ENCODE measurements at places on chromosomes 1 and 21.

DNA sequence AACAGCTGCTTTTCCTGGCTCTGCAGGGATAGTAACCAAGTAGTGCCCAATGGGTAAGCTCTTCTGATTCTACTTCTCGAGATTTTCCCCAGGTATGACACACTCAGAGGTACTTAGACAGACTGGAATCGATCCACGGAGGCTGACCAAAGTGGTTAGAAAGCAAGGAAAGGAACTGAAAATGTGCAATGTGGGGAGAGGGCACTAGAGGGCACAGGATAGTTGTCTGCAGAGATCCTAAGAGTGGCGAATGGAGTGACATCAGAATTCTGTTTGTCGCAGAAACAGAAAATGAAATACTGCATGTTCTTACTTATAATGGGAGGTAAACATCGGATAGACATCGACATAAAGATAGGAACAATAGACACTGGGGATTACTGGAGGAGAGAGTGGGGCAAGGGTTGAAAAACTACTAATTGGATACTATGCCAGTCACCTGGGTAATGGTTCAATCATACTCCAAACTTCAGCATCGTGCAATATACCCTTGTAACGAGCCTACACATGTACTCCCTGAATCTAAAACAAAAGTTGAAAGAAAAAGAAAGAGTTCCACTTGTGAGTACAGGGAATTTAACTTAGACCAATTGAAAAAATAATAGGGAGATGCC is 23.3 kb downstream of the CYP2J2 start:
- no peak for DNase-seq

- DNase-seq = no peak
These were observed 10.5 kb upstream of the LELP1 start for GRCh38 chr1:153192697-153193096.

DNA sequence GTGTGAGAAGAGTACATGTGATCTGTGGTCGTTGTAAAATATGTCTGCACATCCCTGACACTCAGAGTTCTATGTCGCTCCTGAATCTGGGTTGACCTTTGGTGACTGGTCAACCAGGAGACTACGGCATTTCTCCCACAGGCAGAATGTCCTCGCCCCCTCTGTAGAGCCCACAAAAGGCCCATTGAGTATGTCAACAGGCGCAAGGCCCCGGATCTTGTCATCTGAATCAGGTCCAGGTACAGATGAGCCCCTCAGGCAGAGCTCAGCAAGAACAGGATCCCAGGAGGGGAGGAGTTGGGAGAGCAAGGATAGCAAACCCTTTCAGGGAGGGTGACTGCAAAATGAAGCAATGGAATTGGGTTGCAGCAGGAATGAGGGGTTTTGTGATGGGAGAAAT is 126.5 kb downstream of the MATN1 start:
- DNase-seq = no peak

- DNase-seq = no peak
These were observed 58.5 kb downstream of the KIF26B start for GRCh38 chr1:245213066-245213831.

- no peak for DNase-seq
These were observed 93.4 kb upstream of the DESI2 start for GRCh38 chr1:244559561-244559960.

DNA sequence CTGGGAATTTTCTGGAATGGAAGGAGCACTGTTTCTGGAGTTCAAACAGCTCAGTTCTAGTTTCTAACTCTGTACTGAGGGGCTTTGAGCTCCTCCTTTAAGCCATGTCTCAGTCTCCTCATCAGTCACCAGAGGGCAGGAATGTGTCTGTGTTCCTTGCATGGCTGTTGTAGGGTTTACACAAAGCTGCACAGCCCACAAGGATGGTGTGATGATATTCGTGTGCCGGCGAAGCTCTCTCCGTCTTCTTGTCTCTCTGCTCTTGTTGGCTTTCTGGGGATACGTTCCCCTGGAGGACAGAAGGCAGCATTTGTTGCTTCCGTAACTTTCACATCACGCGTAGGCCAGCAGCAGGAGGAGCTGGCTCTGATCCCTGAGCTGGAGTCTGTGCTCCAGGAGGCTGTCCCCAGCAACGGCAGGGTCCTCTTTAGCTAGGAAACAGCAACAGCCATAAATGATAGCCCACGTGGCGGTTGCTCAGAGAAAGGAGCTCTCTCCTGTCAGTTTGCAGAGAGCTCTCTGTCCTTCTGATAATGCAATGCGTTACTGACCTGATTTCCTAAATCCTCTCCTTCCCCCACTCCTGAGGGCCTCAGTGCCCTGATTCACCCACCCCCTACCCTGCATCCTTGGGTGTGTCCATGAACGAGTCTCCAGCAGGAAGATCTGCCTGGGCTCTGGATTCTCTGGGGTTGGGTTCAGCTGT is 189.2 kb upstream of the VAMP3 start:
- no peak for DNase-seq

DNA sequence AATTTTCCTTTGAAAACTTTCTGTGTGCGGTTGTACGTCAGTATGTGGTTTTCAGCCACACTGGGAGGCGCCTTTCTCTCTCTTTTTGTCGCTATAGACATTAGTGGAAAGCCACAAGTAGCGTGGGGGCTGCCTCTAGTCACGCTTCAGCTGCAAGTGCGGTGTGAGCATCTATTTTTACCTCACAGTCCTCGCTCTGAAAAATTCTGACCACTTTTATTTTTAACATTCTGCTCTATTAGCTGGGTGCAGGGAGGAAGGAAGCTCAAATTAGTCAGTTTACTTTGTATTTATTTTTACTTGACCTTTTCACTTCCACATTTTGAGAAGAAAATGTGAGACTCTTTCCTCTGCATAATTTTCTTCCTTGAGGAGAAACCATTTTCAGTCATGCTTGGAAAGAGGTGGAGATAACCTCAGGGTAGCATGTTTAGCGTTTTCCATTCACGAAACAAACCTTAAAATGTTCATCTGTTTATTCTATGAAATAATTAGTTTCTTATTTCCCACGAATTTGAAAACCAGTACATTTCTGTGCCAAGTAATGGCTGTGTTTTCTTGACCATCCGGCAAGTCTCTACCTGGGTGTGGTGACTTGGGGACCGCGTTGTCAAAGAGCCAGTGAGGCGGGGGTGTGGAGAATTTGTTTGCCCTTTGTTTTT is 35.6 kb downstream of the ADARB1 start:
- DNase-seq = no peak

GRCh38 chr1:22234476-22235030 is 91.7 kb upstream of the WNT4 start:
- no peak for DNase-seq

Data from stimulated activated CD4-positive, alpha-beta T cell treated with anti-CD3 and anti-CD28 coated beads, TNF-alpha, amount 100 ng/mL, for 1 hour (primary cell).